ENCODE measurements at places on chromosomes 7 and 10.

- no peak for DNase-seq
These were observed 52.6 kb upstream of the BET1 start for GRCh38 chr7:94056796-94057207.

DNA sequence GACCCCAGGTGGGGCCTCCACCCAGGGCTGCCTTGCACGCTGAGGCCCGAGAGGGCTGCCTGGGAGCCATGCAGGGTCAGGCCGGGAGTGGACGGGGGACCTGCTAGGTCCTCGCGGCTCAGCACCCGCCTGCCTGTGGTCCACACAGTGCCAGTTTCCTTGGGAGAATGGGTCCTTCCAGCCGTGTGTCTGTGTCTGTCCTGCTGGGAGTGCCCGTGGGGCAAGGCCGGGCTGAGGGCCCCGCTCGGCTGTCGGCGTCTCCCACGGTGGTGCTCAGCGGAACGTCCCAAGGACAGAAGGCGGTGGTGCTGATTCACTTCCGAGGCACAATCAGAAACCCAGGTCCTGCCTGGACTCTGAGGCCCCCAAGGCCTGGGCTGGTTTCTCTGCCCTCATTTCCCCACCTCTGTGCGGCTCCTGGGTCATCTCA lies 23.2 kb upstream of the GTPBP4 start:
- no peak for DNase-seq

DNA sequence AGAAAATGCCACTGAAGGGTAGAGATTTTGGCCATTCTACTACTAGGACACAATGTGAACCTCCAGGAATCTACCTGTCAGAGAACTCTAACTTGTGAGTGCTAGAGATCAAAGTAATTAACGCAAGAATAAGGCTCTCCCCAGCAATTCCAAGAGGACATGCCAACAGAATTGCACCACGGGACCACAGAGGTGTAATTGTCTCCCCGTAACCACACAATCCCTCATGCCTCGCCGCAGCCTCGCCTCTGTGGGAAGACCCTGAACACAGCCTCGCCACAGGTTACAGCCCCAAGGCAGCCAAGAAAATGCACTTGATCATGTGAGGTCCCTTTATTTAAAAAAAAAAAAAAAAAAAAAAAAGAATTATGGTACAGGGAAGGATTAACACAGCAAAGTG lies 29.5 kb downstream of the CDCA7L start:
- DNase-seq, result no peak

DNA sequence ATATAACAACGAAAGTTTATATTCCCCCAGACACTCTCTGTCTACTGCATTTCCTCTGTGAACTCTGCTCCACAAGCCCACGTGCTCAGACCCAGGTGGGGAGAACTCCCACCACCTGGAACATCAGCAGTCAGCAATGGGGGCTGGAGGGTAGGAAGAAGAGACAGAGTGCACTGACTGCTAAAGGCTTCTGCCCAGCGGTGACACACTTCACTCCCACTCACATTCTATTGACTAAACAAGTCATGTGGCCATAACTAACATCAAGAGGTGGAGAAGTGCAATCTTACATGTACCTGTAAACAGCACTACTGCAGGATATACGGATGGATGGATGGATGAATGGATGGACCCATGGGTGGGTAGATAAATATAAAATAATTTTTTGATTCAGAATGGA lies 122.2 kb downstream of the MPP7 start:
- DNase-seq, result no peak

GRCh38 chr10:26843736-26844135 lies 17.0 kb downstream of the ABI1 start:
- DNase-seq, result no peak

Data from amygdala (tissue), 56 donors.